Stimulated activated CD8-positive, alpha-beta memory T cell treated with anti-CD3 and anti-CD28 coated beads, Interleukin-4, amount 100 ng/mL, for 1 hour (primary cell): ENCODE measurements at places on chromosomes 5 and 9.

DNA sequence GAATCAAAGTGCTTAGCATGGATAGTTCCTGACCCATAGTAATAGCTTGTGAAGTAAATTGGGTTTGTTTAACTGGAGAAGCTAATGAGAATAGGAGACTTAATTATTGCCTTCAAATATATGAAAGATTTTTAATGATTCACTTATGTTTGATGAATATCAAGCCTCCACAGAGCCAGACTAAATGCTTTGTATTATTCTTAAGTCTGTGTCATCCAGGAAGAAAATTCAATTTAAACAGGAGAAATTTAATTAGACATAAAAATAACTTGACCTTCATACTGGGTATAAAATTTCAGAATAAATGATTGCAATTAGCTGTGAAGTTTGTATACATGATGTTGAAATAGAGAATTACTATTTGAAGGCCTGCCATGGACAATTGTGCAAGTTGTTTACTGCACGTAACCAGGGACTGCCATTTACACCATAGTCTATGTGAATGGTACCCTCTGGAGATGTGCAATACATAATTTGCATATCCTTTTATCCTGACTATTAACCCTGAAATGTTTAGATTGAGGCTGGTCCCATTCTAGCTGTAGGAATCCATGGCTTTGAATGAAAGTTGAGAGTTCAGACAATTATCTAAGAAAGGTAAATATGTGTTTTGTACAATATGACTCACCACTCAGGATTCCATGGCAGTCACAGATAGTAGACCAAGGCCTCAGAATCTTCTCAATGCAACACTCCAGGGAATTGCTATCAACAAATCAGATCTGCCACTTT is 133.5 kb upstream of the IL12B start:
- no peak for DNase-seq

GRCh38 chr5:73189871-73190376 is 16.9 kb downstream of the TMEM174 start:
- DNase-seq, result no peak

DNA sequence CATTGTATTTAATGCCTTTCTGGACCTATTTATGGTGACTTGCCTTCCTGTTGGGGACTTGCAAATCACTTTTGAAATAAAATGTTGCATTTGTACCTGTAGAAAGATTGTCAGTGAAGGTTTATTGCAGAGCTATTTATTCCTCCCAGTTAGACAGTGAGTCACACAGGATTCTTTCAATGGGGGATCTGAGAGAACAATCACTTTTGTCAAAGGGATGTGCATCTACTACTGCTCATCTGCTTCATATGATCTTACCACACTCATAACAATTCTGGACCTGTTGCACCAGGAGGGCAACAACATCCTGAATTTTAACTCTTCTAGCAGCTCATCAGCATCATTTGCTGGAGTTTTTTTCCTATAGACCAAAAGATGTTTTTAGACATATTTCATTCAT is 66.8 kb downstream of the FBXL7 start:
- no peak for DNase-seq

- no peak for DNase-seq
These were observed 18.0 kb upstream of the JAKMIP2 start for GRCh38 chr5:147800491-147800890.
